ENCODE measurements at places on chromosomes 5 and 9.

DNA sequence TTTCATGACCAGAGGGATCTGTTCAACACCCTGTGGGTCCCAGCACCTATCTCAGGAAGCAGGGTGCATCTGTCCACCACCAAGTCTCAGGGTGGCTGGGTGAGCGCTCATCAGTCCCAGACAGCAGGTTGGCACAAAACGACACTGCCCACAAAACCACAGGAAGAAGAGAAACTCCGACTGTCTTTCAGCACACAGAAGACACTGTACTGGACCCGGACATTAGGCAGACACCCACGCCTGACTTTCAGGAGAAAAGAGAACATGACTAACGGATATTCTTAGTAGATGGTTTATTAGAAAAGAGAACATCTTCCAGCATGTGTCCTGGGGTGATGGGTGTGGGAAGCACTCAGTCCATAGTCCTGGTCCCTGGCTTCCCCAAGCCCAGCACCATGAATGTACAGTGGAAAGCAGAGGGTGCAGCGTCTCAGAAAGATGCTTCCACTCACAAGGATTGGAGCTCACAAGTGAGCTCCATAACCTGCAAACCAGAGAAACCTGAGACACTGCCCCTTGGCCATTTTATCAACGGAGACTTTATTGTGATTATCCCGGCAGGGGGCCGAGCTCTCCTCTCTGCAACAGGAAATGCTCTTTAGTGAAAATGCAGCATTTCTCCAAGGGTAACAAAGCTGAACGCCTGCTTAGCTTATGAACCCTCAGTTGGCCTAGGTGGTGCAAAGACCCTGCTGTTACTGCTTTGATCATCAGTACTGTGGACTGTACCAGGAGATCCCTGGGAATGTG, 35.8 kb upstream of the LCP2 start:
- peak; percentile 38 for DNase-seq

GRCh38 chr5:117880932-117881331, 1107.4 kb downstream of the DTWD2 start:
- no peak for DNase-seq

DNA sequence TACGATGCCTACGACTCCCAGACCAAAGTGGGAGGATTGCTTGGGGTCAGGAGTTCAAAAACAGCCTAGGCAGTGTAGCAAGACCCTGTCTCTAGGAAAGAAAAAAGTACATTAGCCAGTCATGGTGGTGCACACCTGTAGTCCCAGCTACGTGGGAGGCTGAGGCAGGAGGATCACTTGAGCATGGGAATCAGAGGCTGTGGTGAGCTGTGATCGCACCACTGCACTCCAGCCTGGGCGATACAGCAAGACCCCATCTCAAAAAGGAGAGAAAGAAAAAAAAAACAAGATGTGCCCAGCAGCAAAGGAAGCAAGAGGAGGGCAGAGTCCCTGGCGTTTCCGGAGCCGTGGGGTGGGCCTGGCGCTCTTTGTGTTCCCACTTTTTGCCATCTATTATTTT, 79.4 kb upstream of the CACNA1B start:
- DNase-seq = no peak

- DNase-seq = no peak
These were observed 15.4 kb upstream of the ANGPTL2 start for GRCh38 chr9:127137640-127138360.

- no peak for DNase-seq
These were observed 110.7 kb downstream of the SAXO1 start for GRCh38 chr9:18922161-18922885.

- no peak for DNase-seq
These were observed 70.0 kb downstream of the RXRA start for GRCh38 chr9:134396258-134396742.

- DNase-seq = no peak
These were observed at the start of gene AFAP1L1 for GRCh38 chr5:149271716-149272563. TSS of gene AFAP1L1 (plus strand) at chr5:149271859. CDS start at chr5:149271969, 110 bp downstream.

- no peak for DNase-seq
These were observed 151.9 kb downstream of the ELAVL2 start for GRCh38 chr9:23674016-23674585.

DNA sequence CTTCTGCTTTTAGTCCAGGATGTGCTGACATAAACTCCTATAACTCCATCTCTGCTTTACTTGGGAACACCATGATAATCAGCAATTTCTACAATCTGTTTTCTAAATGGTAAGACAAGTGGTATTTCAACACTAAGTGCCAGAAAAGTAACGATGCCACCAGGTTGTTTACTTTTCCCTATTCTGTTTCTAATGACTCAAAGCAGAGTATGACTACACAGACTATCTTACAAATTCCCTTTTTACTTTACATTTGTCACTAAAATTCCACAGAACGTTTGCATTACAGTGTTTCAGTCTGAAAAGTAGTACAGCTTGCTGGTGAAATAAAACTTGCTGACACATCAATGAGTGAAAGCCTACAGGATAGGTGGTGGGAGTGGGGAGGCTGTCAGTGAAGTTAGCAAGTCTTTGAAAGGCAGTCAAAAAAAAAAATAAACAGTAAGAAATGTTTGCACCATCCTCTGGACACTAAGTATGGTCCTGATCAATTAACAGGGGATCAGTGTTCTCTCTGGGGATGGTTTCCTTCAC, 186.5 kb downstream of the LURAP1L start:
- DNase-seq = no peak

DNA sequence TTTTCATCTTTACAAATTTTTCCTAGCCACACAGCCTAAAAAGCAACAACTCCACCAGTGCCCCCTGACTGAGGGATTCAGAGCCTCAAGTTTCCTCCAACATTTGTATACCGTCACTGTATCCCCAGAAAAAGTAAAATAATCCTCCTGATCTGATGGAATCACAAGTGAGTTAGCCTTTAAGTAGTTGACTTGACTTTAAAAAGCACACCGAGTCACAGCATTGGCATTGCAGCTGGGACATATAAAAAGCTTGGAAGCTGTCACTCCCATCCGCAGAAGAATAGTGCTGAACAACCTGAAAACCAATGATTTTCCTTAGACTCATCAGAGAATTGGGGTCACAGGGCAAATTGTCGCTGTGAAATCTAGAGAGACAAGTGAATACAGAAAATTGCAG, 41.6 kb upstream of the FBN2 start:
- DNase-seq = no peak

- DNase-seq = no peak
These were observed 588.3 kb downstream of the BNC2 start for GRCh38 chr9:16282216-16282615.

DNA sequence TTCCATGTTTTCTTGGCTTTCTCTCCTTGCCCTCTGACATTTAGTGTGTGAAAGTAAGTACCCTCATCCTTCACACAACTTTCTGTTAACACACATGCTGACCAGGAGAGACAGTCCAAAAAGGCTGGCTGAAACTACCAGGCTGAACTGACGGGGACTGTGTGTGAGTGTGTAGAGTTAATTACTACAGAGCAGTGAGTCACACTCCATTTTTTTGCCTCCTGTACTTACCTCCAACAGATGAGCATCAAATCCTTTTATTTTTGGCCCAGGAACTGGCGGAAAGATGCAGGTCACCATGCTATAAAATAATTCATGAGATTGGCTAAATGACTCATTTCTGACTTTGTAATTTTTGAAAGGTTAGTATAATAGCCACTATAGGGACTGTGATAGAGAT, 20.2 kb upstream of the AGXT2 start:
- DNase-seq = no peak

- DNase-seq = no peak
These were observed 16.6 kb downstream of the F2R start for GRCh38 chr5:76732405-76733048.

DNA sequence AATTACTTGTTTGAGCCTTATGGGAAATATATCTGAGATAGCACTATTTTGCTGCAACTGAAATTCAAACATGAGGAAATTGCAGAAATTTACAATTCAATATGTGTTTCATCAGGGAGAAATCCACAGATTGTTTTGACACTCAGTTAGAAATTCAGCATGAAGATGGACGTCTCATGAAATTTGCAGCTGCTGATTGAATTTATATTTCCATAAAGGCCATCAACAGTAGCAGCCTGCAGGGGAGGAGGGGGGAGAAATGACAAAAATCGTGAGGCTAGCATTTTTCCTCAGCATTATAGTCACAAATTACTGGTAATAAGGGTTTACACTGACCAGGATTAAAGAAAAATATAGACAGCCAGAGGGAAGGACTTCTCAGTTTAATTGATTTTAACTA, 81.0 kb downstream of the NDUFAF2 start:
- DNase-seq = no peak

- no peak for DNase-seq
These were observed 7.5 kb downstream of the ZNF366 start for GRCh38 chr5:72499730-72500129.

DNA sequence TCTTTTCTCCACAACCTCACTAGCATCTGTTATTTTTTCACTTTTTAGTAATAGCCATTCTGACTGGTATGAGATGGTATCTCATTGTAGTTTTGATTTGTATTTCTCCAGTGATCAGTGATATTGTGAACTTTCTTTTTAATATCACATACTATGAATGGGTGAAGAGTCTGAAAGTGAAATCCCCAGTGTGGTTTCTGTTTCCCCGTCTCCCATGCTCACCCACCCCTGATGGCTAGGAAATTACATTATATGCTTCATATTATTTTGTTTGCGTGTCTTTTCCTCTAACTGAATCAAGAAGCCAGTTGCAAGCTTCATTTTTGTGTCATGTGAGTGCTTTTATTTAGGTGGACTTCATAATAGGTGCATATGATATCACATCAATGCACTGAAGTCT, 171.1 kb downstream of the ARHGAP26 start:
- DNase-seq = no peak

DNA sequence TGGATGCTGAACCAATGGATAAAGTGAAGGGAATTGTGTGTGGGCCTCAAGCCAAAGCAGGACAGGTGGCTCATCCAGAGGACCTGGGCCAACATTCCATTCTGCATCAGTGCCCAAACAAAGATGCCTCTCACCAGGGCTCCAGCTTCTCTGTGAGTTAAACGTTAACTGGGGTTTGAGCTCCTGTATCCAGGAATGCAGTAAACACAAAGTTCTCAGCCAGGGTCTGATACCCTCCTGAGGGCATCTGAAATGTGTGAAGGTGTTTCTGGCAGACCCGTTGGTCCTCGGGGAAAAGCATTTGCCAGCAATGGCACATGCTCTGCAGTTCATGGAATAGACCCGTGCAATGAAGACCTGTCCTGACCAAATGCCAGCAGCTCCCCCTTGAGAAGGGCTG, 33.9 kb upstream of the AOPEP start:
- no peak for DNase-seq

GRCh38 chr5:158599157-158599556, 500.6 kb downstream of the EBF1 start:
- DNase-seq = no peak

- no peak for DNase-seq
These were observed 34.7 kb upstream of the GFPT2 start for GRCh38 chr5:180387798-180388197.

DNA sequence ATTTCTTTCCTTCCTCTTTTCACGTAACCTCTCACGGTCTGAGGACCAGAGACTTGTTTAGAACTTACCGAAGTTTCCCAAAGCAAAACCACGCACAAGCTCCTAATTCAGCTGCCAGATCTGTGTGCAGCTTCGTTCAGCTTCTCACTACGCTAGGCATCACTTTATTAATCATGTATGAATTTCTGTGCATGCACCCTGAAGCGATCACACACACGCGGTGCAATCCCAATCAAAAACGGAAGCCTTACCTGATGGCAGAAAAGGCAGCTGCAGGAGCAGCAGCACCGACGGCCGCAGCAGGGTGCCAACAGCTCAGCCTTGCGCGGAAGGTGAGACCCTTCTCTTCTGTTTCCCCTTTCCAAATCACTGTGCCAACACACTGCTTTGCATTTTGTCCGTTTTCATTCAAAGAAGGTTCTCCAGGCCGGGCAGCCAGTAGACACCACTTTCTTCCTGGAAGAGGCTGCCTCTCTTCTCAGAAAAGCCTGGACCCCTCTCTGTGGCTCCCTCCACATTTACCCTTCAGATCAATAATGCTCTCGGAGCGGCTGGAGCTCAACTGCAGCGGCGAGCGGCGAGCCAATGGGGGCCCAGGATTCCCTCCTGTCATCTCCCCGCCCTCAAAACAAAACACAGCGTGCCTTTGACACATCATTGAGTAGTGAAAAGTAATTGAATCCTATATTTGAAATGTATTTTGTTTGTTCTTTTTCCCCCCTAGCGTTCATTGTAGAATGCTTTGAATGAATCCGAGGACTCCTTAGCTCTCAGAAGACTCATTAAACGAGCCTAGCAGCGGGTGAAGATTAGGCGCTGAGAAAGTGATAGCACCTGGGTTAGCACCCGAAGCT, at the start of gene CDH12:
Gene CDH12, minus strand, starts transcription at position 538 of the 854 bp plus-strand sequence.
- no peak for DNase-seq

GRCh38 chr5:169917500-169917899, 62.8 kb downstream of the INSYN2B start:
- DNase-seq = no peak

DNA sequence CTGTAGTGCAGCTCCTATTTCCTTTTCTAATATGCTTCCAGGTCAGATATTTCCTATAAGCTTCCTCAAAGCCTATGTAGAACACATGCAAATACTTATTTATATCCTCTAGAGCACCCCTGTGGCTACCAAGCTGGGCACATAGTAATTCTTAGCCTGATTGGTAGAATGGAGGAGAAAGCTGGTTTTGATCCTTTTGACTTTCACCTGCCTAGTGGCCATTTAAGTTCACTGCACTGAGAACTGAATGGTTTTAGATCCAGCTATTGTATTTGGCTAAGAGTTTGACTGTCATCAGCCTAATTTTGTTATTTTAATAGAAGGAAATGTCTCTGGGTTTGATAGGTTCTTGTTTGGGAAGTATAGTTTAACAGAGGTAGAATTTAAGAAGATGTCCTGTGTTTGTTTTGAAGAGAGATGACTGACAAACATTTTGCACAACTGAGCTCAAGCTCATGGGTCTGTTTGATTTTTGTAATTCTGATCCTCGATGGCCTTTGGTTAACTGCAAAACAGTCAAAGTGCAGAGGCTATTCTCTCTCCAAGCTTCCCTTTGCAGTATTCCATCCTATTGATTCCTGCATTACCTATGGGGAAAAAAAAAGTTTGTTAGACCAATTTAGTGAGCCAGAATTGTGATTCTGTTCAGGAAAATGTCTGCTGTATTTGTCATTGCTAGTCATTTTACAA, 85.4 kb downstream of the KCNN2 start:
- DNase-seq = no peak

- DNase-seq = no peak
These were observed 48.9 kb upstream of the S1PR3 start for GRCh38 chr9:88942411-88942810.

DNA sequence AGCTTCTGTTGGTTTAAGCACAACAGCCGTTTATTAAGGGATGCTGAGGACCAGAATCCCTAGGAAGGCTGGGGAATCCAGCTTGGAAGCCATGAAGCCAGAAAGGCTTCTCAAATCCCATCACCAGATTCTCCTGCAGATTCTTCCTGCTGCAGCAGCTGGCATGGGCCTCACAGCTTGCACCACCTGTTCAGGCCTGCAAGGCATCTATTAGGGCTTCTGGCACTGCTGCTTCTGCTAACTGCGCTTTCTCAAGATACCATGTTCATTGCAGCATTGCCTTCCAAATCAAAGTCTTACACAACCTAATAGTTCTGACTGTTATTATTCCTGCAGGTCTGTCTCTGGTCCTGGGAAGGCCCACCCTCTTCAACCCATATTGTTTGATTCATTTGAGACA, 51.2 kb upstream of the ZNF366 start:
- DNase-seq = no peak

All from anterior cingulate cortex (tissue), 58 donors.